Thymus (tissue), 14 donors: ENCODE measurements at places on chromosomes 1 and 21. TPM values are rescaled to one million over a fixed set of nuclear protein-coding genes. Genes with fewer than 3 reads are reported as not detected.

Gene KCNJ9
- 0.05 TPM for total RNA-seq

- no peak overlapping the region for H3K27ac ChIP-seq
- no peaks in the 10 kb centered on the region for H3K36me3 ChIP-seq
- H3K4me1 ChIP-seq, result peaks cover 34% of the 10 kb centered on the region
- DNase-seq, result no peak
- no peaks in the 10 kb centered on the region for H3K27me3 ChIP-seq
Observed at GRCh38 chr1:201509601-201510374, 2.9 kb upstream of the CSRP1 start.

Gene KIAA0040
- 14.4 TPM for total RNA-seq

DNA sequence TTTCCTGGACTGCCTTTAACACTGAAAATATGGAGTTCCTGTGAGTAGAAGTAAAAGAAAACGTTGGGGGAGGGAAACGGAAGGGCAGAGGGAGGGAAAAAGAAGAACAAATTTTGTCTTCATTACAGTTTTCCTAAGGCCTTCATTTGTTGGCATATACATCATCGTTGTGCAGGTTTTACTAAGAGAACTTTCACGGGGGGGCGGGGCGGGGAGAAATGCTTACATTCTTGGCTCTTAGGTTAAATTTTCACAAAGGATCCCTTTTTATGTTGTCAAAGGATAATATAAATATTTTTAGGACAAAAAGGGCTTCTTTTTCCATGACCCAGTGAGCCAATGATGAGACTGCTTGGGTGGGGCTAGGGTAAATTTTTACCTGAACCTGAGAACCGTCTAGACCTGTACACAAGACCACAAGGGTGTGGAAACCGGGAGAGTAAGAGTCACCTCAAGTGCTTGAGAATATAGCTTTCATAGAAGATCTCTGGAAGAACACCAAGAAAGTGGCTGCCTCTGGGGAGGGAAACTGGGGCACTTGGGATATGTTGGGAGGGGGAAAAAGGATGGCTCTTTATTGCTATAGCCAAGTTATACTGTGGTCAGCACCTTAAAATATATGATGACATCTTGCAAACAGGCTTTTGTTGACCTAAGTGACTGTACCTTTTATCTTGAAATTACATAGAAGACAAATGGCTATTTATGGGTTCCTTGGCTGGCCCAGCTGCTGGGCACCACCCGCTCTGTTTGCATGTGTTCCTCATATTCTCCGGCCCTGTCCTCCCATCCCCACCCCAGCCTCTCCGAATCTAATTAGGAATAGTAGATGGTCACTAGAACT is 2.0 kb upstream of the UTP25 start:
- H3K4me1 ChIP-seq, result no peaks in the 10 kb centered on the region
- H3K27me3 ChIP-seq, result peaks cover 8% of the 10 kb centered on the region
- no peaks in the 10 kb centered on the region for H3K36me3 ChIP-seq
- no peak overlapping the region for H3K27ac ChIP-seq
- no peak for DNase-seq

- peaks cover 32% of the 10 kb centered on the region for H3K27me3 ChIP-seq
- H3K4me1 ChIP-seq, result peaks cover 8% of the 10 kb centered on the region
- no peak overlapping the region for H3K27ac ChIP-seq
Observed at GRCh38 chr1:203126151-203126865, 1.2 kb upstream of the ADORA1 start.

- H3K4me1 ChIP-seq, result no peaks in the 10 kb centered on the region
- H3K27ac ChIP-seq, result no peak overlapping the region
- DNase-seq, result no peak
- no peak overlapping the region for H3K4me3 ChIP-seq
Observed at GRCh38 chr1:151315565-151316235, 11.5 kb downstream of the PI4KB start.

- no peak overlapping the region for H3K4me3 ChIP-seq
- H3K4me1 ChIP-seq, result no peaks in the 10 kb centered on the region
Observed at GRCh38 chr1:185068341-185068740, 23.0 kb downstream of the RNF2 start.

Gene SPATA21
- total RNA-seq, result not detected

GRCh38 chr1:234246638-234247116 is 126.6 kb upstream of the COA6 start:
- H3K36me3 ChIP-seq, result no peaks in the 10 kb centered on the region
- no peak overlapping the region for H3K27ac ChIP-seq
- no peaks in the 10 kb centered on the region for H3K27me3 ChIP-seq
- no peak overlapping the region for H3K4me3 ChIP-seq

DNA sequence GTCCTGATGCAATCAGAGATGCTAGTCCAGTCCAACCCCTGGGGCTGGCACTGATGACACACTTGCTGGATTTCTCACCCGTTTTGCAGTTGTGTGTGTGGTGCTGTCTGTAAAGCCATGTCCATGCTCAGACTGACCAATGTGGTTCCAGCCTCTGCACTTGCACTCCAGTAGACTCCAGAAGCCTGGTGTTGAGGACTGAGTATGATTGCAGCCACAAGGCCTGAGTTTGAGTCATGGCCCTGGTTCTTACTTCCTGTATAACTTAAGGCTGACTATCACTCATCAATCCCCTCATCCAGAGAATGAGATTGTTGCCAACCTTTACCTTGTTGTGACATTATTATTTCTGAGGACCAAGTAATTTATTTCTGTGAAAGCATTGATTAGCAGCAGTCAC is 34.8 kb upstream of the IKBKE start:
- no peak overlapping the region for H3K27ac ChIP-seq
- DNase-seq, result no peak
- peaks cover 22% of the 10 kb centered on the region for H3K36me3 ChIP-seq
- no peaks in the 10 kb centered on the region for H3K27me3 ChIP-seq
